ENCODE measurements at places on chromosomes 2 and 18.

DNA sequence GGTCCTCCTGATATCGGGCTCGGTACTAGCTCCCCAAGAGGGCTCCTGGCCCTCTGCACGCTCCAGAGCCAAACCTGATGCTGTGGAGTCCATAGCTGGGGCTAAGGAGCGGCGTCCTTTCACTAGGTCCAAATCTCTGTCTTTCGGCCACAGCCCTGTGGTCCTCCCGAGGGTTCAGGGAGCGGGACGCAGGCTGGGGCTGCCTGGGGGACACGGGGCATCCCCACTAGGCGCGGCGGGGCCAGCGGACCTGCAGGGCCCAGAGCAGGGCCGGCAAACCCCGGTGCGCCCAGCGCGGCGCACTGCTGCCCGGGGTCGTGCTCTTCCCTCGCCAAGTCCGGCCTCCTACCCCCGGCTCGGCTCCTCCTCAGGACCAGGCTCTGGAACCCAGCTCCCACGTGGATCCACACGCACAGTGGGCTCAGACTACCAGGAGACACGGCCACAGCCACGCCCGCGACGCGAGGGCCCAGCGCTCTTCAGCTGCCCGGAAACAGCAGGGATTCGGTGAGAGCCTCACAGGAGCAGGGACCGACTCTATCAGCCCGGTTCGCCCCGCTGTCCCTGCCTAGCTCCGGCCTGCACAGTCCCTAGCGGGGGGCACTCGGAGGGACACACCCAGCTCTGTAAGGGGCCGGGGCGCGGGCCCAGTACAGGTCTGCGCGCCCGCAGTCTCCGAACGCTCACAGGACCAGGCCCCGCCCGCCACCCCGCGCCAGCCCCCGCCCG lies 593 bp downstream of the ZNF514 start:
- peak; percentile 27 for DNase-seq

DNA sequence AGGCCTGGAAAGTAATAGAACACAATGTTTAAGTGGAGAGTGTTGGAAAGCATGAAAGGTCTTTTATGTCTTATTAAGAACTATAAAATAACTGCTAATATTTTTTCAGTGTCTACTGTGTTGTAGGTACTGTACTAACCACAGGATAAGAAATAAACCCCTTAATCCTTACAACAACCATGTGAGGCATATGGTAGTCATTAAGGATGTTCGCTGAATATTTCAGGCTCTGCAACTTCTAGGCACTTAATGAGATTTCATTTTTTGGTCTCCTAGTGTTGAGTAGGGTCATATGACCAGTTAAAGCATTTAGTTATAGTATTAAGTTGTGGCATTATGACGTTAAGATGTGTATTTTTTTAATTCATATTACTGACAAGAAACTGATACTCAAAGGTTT lies 346.6 kb upstream of the KCNH7 start:
- no peak for DNase-seq

DNA sequence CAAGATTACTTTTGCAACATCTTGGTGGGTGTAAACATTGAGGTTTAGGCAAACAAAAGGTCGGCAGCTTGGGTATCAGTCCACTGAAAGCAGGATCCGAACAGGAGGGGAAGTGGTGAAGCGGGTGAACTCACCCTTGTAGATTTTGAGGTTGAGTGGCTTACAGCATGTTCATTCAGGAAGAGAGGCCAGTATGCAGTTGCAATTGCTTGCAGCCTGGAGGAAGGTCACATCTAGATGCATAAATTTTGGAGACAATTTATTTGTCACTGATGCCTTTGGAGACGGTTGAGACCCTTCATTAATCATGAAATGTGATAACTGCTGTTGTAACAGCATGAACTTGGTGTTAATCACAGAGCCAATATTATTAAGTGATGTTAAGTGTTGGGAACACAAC lies 131.1 kb downstream of the LTBP1 start:
- DNase-seq = no peak

DNA sequence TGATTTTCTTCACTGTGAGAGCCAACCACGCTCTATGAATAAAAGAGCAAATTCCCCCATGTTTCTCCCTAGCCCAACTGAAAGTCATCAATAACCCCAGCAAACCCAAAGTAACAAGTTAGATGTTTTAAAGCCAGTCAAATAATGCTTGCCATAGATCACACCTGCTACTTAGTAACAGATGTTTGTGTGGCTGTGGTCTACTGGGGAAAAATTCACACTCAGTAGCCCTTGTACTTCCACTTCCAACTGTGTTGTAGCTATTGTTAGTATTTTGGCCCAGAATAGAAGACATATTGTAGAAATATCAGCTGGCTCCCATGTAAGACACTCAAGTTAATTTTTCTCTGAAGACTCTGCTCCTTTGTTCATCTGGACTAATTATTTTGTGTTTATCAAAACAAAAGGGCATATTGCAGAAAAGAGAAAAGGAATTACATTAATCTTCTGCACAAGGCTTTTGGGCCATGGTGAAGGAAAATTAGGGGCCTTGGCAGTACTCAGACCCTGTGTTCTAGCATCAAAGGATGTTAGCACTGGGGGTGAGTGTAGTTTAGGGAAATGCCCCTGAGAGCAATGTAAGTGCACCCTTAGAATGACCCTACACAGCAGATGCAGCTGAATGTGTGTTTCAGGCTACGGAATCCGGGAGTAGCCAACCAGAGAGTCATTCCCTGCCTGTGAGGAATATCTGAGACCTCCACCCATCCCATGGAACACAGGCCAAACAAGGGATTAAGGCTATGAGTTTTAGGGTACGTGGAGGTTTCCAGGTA lies 521.9 kb downstream of the EPHA4 start:
- no peak for DNase-seq

- no peak for DNase-seq
Measured at GRCh38 chr18:31538837-31539236, 40.9 kb downstream of the DSG2 start.

DNA sequence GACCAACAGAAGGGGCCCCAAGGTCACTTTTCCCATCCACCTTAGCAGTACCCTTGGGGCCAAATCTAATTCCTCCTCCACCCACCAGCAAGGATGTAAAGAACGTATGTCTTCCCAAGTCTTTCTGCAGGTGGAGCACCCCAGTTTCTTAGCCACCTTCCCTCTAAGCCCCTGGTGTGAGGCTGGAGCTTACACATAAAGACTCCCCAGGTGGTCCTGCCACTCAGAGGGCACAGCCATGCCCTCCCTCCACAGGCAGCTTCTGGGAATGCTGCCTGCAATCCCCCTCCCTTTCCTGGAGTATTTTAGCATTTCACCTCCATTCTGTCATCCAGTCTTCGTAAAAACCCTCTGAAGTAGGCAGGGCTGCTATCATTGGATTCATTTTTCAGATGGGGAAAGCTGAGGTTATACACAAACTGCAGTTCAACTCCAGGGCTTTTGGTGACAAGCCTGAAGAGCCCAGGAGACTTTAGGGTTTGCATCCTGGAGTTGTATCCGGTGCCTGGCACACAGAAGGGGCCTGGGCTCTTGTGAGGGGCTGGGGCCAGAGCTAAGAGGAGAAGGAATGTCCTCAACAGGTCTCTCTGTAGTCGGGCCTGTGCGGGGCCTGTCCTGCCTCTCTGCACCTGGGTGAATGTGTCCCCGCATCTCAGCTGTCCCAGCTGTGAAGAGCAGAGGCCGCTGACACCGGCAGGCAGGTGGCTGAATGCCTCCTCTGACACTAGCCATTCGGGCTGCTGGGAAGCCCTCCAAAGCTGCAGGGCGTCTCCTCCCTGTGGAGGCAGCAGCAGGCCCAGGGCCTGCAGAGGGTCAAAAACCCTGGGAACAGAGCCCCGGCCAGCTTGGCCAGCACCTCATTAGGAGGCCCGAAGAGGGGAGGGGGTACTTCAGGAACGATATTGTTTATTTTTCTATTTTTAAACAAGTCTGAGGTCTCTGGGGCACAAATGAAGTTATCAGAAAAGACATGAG lies 27.6 kb downstream of the CIB4 start:
- DNase-seq = no peak

DNA sequence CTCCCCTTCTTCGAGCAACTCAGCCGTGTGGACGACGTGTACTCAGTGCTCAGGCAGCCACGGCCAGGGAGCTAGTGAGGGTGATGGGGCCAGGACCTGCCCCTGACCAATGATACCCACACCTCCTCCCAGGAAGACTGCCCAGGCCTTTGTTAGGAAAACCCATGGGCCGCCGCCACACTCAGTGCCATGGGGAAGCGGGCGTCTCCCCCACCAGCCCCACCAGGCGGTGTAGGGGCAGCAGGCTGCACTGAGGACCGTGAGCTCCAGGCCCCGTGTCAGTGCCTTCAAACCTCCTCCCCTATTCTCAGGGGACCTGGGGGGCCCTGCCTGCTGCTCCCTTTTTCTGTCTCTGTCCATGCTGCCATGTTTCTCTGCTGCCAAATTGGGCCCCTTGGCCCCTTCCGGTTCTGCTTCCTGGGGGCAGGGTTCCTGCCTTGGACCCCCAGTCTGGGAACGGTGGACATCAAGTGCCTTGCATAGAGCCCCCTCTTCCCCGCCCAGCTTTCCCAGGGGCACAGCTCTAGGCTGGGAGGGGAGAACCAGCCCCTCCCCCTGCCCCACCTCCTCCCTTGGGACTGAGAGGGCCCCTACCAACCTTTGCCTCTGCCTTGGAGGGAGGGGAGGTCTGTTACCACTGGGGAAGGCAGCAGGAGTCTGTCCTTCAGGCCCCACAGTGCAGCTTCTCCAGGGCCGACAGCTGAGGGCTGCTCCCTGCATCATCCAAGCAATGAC lies 4.8 kb downstream of the CTDSP1 start:
- DNase-seq = no peak

DNA sequence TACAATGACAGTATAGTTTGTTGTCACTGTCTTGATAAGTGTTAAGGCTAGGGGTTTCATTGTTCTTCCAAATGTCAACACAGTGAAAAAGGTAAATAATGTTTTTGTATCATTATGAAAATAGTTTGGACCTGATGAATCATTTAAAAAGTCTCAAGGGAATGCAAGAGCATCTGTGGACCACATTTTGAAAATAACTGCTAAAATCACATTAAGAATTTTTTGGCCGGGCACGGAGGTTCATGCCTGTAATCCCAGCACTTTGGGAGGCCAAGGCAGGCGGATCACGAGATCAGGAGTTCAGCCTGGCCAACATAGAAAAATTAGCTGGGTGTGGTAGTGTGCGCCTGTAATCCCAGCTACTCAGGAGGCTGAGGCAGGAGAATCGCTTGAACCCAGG lies 10.3 kb downstream of the SCN1A start:
- DNase-seq = no peak

GRCh38 chr2:132837769-132838168 lies 167.8 kb upstream of the LYPD1 start:
- no peak for DNase-seq

DNA sequence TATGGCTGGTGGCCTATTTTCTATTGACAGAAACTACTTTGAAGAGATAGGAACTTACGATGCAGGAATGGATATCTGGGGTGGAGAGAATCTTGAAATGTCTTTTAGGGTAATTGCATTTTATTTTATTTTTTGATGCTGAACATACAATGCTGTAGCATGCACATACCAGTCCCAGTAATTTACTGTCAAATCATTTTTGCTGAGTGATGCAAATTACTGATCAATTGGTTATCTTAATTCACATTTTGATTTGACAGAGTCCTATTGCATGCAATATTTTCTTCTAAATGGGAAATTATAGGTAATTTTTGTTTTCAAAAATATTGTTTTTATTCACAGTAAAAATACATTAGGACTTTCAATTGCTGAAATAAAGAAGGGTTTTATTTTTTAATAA lies 387.3 kb downstream of the GALNT13 start:
- DNase-seq = no peak

DNA sequence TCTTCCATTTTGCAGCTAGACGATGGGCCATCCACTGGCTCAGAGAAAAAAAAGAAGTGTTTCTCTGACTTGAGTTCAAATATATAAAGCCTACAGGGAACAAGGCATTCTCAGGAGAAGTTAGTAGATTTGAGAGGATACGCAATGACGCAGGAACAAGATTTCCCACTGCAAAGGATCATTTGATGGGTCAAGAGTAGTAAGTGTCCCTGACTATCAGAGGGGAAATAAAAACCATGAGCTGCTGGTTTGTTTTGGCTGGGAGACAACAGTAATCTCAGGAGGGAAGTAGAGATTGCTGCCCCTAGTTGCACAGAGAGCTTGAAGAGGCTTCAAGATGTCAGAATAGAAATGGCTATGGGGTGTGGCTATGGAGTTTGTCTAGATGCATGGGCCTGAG lies 22.3 kb upstream of the MYO1B start:
- no peak for DNase-seq

DNA sequence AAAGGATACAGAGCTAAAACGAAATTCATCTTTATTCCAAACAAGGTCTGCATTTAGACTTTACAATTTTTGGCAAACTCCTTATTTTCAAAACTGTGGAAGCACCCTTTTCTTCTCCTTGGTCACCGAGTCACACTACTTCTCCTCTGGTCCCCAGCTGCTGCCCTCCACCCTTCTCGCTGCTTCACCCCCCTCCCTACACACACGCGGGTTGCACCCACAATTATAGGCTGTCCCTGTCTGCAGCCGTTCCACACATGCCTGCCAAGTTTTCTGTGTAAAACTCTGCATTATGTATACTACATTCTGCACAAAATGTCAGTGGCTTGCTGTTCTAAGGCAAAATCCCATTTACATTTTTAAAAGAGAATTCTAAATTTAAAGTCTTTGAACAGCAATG lies 63.5 kb downstream of the PTPN2 start:
- DNase-seq = no peak

DNA sequence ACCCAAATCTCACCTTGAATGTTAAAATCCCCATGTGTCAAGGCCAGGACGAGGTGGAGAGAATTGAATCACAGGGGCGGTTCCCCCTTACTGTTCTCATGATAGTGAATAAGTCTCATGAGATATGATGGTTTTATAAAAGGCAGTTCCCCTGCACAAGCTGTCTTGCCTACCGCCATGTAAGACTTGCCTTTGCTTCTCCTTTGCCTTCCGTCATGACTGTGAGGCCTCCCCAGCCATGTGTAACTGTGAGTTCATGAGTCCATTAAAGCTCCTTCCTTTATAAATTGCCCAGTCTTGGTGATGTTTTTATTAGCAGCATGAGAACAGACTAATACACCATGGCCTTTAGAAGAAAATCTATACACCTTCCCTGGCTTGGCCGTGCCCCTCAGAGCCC lies 7.4 kb upstream of the MBP start:
- no peak for DNase-seq

GRCh38 chr2:137521653-137522619 lies 442.3 kb upstream of the HNMT start:
- DNase-seq = no peak

DNA sequence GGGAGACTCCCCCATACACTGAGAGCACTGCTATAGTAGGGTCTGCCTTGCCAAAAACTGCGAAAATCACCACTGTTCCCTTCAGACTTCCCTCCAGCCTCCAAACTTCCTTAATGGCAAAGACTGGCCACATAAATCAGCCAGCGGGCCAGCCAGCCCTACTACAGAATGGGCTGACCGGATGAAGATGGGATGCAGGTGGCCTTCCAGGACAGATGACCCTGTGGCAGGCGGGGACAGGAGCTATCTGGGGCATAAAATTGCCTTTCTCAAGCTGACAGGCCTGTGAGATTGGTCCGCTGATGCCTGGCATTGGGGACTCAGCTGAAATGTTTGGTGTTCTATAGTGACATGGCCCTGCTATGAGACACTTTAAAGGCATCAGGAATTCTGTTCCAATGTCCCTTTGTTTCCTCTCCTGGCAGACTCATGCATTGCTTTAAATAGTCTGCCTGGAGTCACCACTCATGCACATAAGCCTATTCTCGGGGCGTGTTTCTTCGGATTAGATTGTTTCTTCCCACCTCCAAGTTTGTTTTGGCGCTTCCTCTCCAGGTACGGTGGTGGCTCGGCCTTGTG lies 135.9 kb downstream of the ALPK2 start:
- DNase-seq = no peak
